Amygdala (tissue), 56 donors: ENCODE measurements at places on chromosomes 13 and 19.

GRCh38 chr19:5953680-5954213, 24.2 kb downstream of the RANBP3 start:
- DNase-seq: no peak

DNA sequence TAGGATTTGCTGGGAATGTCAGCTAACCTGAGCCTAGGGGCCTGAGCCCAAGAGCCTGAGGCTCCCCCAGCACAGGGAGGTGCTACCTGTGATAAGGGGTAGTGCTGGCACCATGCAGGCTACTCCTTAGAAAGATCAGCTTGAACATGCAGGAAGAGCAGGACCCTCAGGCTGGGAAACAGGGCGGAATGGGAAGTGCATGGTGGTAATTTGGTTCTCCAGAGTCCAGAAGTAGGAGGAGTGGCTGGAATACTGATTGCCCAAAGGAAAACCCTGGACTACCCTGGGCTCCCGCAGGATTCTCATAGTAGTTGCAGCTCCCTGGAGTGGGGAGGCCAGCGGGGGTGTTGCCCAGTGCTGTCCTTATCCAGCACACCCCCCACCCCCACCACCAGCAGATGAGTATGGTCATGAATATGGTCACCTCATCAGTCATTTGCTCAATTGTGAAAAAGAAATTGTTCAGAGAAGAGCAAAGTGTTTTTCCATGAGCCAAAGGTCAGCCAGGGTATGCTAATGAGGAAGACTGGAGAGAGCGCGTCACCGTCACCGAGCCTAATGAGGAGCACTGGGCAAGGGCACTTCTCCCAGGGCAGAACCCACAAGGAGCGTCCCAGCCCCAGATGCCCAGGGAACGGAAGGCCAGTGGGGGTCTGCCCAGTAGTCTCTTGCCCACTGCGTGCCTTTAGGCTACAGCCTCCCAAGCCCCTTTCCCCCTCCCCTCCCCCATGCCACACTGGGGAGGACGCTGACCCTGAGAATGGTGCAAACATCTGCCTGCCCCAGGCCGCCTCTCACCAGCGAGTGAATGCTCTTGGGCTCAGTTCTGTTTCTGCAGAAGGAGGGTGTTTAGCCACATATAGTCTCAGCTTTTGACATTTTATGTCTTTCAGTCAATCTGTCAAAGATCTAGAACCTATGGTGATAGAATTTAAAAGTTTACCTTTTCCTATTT, 5.3 kb downstream of the SLC25A15 start:
- no peak for DNase-seq

- DNase-seq: no peak
Measured at GRCh38 chr13:113785051-113786010, 26.3 kb downstream of the TMEM255B start.

DNA sequence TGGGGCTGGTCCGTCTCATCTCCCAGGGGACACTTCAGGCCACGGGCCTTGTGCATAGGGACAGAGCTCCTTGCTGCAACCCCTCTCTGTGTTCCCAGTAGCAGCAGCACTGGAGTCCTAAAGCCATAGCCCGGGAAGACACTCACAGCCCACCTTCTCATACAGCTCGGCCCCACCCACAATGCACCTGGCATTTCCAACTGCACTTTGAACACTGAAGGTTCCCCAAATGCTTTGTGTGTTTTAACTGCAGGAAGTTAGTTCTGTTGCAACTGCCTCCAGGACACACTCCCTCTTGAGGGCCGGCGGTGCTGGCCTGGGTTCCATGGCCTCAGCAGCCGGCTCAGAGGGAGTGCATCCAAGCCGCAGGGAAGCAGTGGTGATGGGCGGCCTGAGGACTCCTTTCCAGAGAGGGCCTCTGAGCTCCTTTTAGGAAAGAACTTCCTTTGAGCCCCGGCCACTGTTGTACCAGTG, 22.7 kb upstream of the TMEM255B start:
- DNase-seq: no peak

DNA sequence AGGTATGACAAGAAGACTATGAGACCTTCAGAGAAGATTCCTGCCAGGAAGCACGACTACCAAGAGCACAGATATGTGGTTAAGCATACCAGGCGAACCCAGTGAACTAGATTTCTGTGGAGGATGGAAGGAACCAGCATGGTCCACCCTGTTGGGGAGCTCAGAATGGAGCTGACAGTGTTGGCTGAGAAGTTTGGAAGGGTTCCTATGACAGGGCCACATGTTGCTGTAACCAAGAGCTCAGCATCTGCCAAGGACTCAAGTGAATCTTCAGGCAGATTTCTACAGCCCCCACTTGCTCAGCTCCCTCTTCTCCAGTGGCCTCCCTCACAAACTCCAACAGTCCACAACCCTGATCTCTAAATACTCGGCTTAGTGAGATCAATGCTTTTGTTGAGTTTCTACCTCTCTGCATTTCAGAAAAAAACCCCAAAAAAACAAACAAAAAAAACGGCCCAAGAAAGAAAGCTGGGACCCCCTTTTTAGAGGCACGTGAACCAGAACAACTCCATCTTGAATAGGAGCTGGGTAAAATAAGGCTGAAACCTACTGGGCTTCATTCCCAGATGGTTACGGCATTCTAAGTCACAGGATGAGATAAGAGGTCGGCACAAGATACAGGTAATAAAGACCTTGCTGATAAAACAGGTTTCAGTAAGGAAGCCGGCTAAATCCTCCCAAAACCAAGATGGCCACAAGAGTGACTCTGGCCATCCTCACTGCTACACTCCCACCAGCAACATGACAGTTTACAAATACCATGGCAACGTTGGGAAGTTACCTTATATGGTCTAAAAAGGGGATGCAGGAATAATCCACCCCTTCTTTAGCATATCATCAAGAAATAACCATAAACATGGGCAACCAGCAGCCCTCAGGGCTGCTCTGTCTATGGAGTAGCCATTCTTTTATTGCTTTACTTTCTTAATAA, 691.1 kb downstream of the UQCRFS1 start:
- no peak for DNase-seq

- no peak for DNase-seq
Measured at GRCh38 chr19:44212866-44213346, 574 bp downstream of the ZNF227 start.

DNA sequence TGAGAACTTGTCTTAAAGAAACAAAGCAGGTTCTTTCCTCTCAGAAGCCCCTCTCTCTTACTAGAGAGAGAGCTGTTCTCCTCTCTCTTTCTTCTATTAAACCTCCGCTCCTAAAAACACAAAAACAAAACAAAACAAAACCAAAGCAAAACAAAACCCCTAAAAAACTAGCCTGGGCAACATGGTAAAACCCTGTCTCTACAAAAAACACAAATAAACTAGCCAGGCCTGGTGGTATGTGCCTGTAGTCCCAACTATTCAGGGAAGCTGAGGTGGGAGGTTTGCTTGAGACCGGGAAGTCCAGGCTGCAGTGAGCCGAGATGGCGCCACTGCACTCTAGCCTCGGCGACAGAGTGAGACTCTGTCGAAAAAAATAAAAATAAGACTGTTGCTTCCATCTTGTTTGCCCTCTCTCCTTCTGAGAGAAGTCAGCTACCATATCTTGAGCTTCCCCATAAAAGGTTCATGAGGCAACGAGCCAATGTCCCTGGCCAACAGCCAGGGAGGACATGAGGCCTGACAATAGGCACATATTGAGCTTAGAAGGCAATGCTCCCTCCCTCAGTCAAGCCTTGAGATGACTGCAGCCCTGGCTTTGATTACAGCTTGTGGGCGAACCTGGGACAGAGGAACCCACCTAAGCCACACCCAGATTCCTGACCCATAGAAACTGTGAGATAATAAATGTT, 17.5 kb upstream of the FLT3 start:
- no peak for DNase-seq

- peak; percentile 13 for DNase-seq
Measured at GRCh38 chr13:49584771-49585182, 581 bp downstream of the RCBTB1 start.

GRCh38 chr19:8611391-8611876, 919 bp upstream of the ADAMTS10 start:
- DNase-seq: no peak

- no peak for DNase-seq
Measured at GRCh38 chr19:20233105-20233504, 66.1 kb downstream of the ZNF486 start.

DNA sequence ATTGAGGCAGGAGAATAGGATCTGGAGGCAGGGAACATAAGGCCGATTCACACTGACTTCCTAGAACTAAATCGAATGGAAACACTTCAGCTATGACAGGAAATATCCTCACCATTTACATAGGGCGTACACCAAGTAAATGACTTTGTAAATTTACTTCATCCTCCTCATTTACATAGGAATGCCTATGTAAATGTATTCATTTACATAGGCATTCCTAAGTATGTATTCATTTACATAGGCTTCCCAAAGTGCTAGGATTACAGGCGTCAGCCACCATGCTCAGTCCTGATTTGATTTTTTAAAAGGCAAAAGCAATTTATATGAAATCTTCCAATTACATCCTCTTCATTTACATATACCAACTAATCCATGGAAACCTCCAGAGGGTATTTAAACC, 133.1 kb upstream of the RFC3 start:
- DNase-seq: no peak

DNA sequence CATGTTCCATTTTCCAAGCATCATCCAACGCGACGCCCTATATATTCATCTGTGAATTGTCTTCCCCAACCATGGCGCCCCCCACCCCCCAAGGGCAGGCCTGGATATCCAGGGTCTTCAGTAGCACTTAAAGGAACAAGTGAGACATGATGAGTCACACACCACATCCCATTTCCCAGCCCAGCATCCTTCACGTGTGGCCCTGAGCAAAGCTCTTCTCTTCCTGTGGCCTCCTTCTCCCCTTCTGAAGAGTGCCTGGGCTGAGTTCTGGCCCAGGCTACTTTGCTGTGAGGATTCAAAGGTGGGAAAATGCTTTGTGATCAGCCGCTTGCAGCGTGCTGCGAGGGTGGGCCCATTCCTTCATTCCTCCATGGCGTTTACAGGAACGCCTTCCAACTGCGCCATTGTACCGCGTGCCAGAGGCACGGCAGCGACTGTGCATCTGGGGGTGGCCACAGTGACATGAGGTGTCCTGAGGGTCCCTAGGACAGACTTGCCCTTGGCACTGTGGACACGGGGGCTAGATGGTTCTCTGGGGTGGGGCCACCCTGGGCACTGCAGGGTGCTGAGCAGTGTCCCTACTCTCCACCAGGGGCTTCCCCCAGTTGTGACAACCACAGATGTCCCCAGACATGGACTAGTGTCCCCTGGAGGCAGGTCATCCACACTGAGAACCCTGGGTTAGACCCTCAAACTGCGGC, 11.7 kb downstream of the PLIN4 start:
- DNase-seq: no peak

- no peak for DNase-seq
Measured at GRCh38 chr13:44040818-44041100, 161.1 kb downstream of the LACC1 start.

DNA sequence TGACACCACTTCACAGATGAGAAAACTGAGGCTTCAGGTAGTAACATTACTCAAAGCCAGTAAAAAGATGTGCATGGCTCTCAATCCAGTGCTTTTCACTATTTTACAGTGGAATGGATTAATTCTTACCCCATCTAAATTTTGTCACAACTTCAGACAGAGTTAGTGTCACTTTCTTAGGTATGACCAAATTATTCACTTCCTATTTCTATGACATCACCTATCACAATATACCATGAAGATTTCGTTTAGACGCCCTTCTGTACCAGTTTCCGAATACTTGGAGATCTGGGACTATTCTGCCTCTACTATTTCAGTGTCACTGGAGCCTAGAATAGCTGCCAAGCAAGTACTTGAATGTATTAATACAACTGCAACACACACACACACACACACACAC, 437.5 kb downstream of the KLF12 start:
- no peak for DNase-seq

GRCh38 chr13:46624353-46624752, 71.4 kb downstream of the LRCH1 start:
- no peak for DNase-seq

DNA sequence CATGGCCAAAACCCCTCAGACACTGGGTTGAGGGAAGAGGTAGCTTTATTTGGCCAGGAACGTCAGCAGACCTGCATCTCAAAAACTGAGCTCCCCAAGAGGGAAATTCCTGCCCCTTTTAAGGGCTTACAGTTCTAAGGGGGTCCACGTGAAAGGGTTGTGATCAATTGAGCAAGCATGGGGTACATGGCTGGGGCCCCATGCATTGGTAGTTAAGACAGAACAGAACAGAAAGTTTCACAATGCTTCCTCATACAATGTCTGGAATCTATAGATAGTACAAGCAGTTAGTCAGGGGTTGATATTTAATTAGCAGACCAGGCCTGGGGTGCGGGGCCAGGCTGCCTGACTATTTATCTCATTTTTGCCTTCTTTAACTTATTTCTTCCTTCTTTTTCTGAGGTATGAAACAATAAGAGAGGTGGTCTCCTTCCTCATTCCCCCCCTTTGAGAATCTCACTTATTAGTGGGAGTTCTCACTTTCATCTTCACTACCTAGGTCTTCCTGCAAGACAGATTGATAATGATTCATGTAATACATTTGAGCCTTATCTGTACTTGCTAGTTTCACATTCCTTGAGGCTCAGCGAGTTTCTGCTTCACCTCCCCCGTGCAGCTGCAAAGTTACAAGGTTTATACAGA, 84.8 kb downstream of the SLC25A15 start:
- DNase-seq: no peak

- DNase-seq: no peak
Measured at GRCh38 chr13:55783841-55784240, 1356.9 kb upstream of the PRR20A start.

DNA sequence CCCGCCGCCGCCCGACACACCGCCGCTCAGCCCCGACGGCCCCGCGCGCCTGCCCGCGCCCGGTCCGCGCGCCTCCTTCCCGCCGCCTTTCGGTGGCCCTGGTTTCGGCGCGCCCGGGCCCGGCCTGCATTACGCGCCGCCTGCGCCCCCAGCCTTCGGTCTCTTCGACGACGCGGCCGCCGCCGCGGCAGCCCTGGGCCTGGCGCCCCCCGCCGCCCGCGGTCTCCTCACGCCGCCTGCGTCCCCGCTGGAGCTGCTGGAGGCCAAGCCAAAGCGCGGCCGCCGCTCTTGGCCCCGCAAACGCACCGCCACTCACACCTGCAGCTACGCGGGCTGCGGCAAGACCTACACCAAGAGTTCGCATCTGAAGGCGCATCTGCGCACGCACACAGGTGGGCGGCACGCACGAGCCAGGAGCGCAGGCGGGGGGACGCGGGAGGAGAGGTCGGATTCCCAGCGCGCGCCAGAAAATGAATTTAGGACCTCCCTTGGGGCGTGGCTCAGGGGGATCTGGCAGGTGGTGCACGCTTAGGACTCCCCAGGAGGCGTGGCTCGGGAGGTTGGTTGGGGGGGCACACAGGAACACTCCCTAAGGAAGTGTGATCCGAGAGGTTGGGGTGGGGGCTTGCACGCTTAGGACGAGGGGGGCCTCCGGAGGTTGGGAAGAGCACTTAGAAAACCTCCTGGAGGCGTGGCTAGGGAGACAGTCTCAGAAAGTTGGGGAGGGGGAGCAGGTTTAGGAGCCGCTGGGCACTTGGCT, 1.2 kb downstream of the KLF2 start:
- no peak for DNase-seq
